ENCODE measurements at places on chromosomes 7 and 10.

DNA sequence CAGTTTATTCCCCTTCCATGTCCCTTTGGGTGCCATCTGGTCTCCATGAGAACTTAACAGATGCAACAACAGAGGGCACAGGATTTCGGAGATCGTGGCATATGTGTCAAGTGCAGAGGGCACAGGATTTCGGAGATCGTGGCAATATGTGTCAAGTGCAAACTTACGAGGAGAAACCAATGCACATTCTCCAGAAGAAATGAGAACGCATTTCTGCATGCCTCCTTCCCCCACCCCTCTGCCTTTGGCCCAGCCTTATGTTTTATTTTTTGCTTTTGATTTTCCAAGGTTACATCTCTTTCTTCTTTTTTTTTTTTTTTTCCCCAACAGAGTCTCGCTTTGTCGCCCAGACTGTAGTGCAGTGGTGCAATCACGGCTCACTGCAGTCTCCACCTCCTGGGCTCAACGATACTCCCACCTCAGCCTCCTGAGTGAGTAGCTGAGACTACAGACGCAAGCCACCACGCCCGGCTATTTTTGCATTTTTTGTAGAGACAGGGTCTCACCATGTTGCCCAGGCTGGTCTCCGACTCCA is 586 bp upstream of the ANKRD26 start:
- no peak for DNase-seq

DNA sequence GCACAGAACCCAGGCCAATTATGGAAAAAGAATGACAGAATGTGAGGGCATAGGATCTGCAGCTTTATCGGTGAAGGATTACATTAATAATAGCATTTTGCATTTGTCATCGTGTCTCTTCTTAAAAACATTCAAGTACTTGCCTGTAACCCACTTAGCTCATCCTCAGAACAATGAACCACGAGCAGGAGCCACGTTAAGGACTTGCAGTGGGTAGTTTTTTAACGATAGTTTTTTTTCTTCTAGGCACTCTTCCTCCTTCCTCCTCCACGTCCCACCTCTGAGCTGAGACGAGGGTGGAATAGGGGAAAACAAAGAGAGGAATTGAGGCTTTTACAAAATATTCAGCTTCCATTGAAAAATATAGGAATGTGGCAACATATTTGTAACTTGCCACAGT is 27.1 kb downstream of the CDHR3 start:
- DNase-seq = no peak

DNA sequence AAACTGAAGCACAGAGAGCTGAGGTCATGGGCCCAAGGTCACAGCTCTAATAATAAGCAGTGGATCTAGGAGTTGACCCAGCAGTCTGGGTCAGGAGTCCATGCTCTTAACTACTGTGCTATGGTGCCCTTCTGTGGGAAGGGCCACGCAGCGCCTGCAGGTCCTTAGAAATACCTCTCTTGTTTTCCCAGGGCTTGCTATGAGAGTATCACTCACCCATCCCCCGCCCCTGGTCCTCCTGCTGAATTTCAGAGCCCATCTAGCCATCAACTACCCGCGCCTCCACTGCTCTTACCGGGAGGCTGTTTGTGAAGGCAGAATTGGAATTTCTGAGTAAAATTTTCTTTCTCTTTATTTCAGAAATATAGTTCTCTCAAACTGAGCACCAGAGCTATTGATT is 27.3 kb upstream of the CRHR2 start:
- no peak for DNase-seq

GRCh38 chr10:132299371-132300336 is 8.1 kb downstream of the STK32C start:
- no peak for DNase-seq

GRCh38 chr7:46781901-46782439 is 799.9 kb downstream of the TNS3 start:
- no peak for DNase-seq

- no peak for DNase-seq
These were observed 898.1 kb downstream of the XPNPEP1 start for GRCh38 chr10:109025172-109025571.

GRCh38 chr7:110779339-110779738 is 311.6 kb upstream of the LRRN3 start:
- no peak for DNase-seq

GRCh38 chr7:107453388-107453787 is 16.5 kb upstream of the GPR22 start:
- peak; percentile 17 for DNase-seq

DNA sequence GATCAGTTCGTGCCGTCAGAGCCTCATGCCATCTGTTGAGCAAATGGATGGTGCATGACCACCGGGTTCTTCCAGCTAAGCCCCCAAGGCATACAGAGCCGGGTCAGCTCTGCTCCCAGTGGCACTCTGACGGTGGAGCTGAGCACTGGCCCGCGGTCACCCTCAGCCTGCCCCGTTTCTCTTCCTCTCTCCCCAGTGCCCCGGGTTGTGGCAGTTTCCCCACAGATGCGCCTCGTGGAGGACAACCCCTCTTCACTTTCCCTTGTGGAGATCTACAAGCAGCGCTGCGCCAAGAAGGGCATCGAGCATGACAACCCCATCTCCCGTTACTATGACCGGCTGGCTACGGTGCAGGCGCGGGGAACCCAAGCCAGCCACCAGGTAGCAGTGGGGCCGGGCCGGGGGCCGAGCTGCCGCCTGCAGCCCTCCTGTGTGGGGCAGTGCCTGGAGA is 129.9 kb downstream of the TRRAP start:
- no peak for DNase-seq

DNA sequence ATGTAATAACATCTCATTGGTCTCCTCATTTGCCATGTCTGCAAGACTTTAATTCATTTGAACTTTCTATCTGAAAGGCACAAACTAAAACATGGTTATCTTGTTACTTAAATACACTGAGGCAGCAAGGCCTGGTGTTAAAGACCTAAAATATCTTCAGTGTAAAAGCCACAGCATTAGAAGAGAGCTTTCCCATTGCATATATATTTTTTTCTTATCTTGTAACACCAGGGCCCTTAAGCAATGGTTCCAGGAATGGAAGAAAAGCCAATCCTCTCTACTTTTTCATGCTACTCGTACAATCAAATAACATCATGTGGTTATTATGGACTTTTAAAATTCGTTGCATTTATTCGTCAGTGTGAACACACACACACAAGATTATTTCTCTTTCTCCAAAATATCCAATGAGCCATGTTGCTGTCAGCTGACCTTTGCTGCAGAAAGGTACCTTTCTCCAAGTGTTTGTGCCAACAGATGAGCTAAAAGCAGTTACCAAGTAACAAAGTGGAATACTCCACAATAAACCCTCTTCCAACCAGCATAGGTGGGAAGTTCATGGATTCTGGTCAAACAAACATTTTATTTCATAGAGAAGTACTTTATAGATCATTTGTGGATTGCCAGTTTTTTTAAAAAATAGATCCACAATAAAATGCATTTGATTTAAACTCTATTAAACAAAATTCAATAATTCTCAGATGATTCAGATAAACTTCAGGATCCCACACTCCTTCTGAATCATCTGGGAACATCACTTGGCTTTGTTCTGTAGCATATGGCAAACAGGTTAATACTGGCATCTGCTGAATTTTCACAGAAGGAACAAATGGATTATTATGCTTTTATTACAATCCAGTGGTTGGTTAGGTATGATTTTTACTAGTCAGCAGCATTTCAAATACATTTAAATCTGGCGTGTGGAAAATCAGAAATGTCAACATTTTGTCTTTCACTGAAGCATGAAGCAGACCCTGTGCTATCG is 63.3 kb upstream of the AGBL3 start:
- no peak for DNase-seq

GRCh38 chr7:17618652-17618974 is 320.2 kb downstream of the AHR start:
- no peak for DNase-seq

- no peak for DNase-seq
These were observed 4.0 kb upstream of the SVOPL start for GRCh38 chr7:138705167-138705566.

- DNase-seq = peak; percentile 4
These were observed 45.8 kb upstream of the SKAP2 start for GRCh38 chr7:26910221-26910620.

GRCh38 chr10:74381291-74381853 is 230.4 kb downstream of the ADK start:
- DNase-seq = no peak

DNA sequence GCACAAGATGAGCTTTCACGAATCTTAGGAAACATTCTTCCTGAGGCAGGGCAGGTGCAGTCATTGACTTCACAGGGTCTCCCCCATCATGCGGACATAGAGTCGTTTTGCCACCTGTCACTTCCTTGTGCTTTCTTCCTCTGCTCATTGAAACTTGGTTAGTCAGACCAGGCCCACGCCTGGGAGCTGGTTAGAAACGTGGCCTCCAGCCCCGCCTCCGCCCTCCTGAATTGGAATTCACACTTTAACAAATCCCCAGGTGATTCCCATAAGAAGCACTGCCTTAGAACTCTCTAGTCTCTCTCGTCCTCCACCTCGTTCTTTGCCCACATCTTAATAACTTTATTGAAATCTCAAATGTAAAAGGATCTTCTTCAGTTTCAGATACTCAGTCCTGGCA is 265.5 kb upstream of the FZD8 start:
- no peak for DNase-seq

DNA sequence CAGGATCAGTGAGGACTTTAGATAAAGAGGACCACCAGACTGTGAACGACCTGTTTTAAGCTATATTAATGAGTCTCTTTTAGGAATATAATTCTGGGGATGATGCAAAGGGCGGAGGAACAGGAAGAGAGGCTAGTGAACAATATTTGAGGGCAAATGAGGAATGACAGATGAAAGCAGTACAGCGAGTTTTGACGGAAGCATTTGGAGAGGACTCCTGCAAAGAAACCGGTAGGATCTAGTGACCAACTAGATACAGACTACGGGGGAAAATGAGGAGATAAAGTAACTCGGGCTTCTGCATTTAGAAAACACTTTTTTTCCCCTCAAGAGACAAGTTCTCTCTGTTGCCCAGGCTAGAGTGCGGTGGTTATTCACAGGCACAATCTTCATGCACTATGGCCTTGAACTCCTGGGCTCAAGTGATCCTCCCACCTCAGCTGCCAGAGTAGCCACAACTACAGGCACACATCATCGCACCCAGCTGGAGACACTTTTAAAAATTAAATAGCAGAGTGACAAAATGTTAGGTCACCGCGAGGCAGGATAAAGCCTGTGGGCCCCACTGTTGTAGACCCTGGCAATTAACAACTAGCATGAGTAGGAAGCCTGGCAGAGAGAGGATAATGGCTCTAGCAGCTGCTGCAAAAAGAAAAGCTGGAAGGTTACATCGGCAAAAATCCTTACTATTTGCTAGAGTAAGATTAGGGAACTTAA is 143.2 kb downstream of the SRPK2 start:
- DNase-seq = no peak

DNA sequence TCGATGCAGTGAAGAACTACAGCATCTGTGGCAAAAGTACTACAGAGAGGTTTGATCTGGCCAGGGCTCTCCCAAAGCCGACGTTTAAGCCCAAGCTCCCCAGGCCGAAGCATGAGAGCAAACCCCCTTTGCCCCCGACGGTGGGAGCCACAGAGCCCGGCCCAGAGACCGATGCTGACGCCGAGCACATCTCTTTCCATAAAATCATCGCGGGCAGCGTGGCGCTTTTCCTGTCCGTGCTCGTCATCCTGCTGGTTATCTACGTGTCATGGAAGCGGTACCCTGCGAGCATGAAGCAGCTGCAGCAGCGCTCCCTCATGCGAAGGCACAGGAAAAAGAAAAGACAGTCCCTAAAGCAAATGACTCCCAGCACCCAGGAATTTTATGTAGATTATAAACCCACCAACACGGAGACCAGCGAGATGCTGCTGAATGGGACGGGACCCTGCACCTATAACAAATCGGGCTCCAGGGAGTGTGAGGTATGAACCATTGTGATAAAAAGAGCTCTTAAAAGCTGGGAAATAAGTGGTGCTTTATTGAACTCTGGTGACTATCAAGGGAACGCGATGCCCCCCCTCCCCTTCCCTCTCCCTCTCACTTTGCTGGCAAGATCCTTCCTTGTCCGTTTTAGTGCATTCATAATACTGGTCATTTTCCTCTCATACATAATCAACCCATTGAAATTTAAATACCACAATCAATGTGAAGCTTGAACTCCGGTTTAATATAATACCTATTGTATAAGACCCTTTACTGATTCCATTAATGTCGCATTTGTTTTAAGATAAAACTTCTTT is 2.3 kb downstream of the LRRTM3 start:
- DNase-seq = peak; percentile 57

- peak; percentile 30 for DNase-seq
These were observed 649.1 kb downstream of the INHBA start for GRCh38 chr7:41053820-41054219.

DNA sequence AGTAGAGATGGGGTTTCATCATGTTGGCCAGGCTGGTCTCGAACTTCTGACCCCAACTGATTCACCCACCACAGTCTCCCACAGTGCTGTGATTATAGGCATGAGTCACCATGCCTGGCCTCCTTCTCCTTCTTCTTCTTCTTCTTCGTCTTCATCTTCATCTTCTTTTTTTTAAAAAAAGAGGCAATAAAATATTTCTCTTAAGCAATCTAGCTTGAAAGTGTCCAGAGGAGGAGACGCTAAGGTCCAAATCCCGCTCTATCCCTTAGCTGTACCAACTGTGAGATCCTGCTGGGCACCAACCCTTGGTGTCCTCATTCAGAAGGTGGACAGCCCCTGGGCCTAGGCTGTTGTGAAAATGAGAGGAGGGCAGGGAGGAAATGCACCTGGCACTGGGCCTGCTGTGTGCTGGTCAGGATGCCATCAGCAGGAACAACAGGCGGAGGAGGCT is 13.9 kb upstream of the PSAP start:
- DNase-seq = peak; percentile 44

DNA sequence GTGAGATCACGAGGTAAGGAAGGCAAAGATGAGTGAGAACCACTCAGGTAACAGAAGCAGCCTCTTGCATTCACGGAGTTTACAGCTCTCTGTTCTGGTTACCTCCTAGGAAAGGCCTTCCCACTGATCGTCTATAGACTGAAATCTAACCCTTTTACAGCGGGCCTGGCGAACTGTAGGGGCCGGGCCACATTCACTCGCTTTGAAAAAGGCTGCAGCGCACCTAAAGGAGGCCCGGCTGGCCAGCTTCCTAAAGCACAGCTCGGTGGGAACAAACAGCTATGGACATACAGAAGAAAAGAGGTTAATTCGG is 565 bp downstream of the ATP5MK start:
- peak; percentile 63 for DNase-seq

DNA sequence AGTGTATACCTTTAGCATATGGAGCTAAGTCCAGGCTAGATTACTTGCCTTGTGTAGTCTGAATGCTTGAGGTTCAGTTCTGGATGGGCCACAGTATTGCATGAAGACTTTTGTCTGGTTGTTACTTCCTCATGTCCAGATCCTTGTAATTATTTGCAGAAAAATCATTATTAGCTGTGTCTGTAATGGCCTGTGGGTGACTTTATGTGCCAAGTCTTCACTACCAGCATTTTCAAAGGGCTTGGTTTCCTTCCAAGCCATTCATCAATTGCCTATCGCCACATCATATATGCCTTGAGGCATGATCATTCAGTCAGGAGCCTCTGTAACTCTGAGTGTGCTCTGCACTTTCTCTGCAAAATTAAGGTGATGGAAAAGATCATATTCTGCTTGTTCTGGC is 13.8 kb upstream of the HDAC9 start:
- no peak for DNase-seq

GRCh38 chr10:44814929-44815328 is 96.2 kb upstream of the TMEM72 start:
- no peak for DNase-seq

GRCh38 chr10:22342421-22342820 is 2.9 kb upstream of the SPAG6 start:
- no peak for DNase-seq

GRCh38 chr10:101668566-101668965 is 26.4 kb downstream of the FBXW4 start:
- DNase-seq = no peak

Measured in adipocyte (in vitro differentiated cells).